Liver (tissue), 10 donors: ENCODE measurements at places on chromosomes 1 and 21. TPM values are rescaled to one million over a fixed set of nuclear protein-coding genes. Genes with fewer than 3 reads are reported as not detected.

OVAAL gene
- total RNA-seq: not detected

BATF3 gene
- 1.0 TPM for total RNA-seq

SELENBP1 gene
- 387 TPM for total RNA-seq

OR2L3 gene
- total RNA-seq: under 0.01 TPM

ADGRL2 gene
- 82.0 TPM for total RNA-seq

OR2L2 gene
- total RNA-seq: not detected

PGLYRP3 gene
- total RNA-seq: not detected

TMEM39B gene
- total RNA-seq: 4.3 TPM

CRYZL1 gene
- total RNA-seq: 8.3 TPM

ERG gene
- 4.1 TPM for total RNA-seq

SLC9C2 gene
- not detected for total RNA-seq

PTPRU gene
- total RNA-seq: 15.1 TPM

EPHA2 gene
- 11.1 TPM for total RNA-seq

MIXL1 gene
- not detected for total RNA-seq

SMPDL3B gene
- 0.33 TPM for total RNA-seq

THEM5 gene
- total RNA-seq: 0.09 TPM

RHOU gene
- 12.0 TPM for total RNA-seq

BMP8A gene
- total RNA-seq: not detected

CD48 gene
- total RNA-seq: 7.0 TPM

KRTAP11-1 gene
- not detected for total RNA-seq

SEC16B gene
- total RNA-seq: 15.2 TPM

TRIM46 gene
- 0.17 TPM for total RNA-seq

SIK1 gene
- 1.8 TPM for total RNA-seq

NGF gene
- 1.0 TPM for total RNA-seq

GCSAML gene
- 1.8 TPM for total RNA-seq

NBPF20 gene
- 8.2 TPM for total RNA-seq

ARID1A gene
- 25.6 TPM for total RNA-seq

MROH9 gene
- not detected for total RNA-seq
